Neural progenitor cell (in vitro differentiated cells): ENCODE measurements at places on chromosomes 2 and 18. TPM values are rescaled to one million over a fixed set of nuclear protein-coding genes. Genes with fewer than 3 reads are reported as not detected.

DNA sequence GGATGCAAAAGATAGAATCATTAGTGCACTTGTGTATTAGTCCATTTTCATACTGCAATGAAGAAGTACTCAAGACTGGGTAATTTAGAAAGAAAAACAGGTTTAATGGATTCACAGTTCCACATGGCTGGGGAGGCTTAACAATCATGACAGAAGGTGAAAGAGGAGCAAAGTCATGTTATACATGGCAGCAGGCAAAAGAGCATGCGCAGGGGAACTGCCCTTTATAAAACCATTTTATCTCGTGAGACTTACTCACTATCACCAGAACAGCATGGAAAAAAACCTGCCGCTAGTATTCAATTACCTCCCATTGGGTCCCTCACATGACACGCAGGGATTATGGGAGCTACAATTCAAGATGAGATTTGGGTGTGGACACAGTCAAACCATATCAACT lies 129.4 kb downstream of the SCG2 start:
- peaks cover 8% of the 10 kb centered on the region for H3K4me1 ChIP-seq
- DNase-seq = no peak
- no peak overlapping the region for H3K4me3 ChIP-seq
- H3K27ac ChIP-seq = no peak overlapping the region

GRCh38 chr18:62663731-62664336 lies 51.5 kb upstream of the PHLPP1 start:
- no peak overlapping the region for H3K27ac ChIP-seq
- no peaks in the 10 kb centered on the region for H3K4me1 ChIP-seq
- H3K36me3 ChIP-seq = no peaks in the 10 kb centered on the region
- no peaks in the 10 kb centered on the region for H3K27me3 ChIP-seq
- no peak for DNase-seq

UGT1A5 gene
- not detected in 2 replicates for total RNA-seq

ABCG8 gene
- not detected in 2 replicates for total RNA-seq

SLC5A7 gene
- total RNA-seq = 0.03 and 0.04 TPM in 2 replicates

ATOH8 gene
- total RNA-seq = 0.43 TPM in 1 of 2 replicates, not detected in the other
